Suppressor macrophage (primary cell): ENCODE measurements at places on chromosomes 13 and 19.
A peak's percentile ranks its signal among the peaks of the same experiment; 100 is the strongest.

DNA sequence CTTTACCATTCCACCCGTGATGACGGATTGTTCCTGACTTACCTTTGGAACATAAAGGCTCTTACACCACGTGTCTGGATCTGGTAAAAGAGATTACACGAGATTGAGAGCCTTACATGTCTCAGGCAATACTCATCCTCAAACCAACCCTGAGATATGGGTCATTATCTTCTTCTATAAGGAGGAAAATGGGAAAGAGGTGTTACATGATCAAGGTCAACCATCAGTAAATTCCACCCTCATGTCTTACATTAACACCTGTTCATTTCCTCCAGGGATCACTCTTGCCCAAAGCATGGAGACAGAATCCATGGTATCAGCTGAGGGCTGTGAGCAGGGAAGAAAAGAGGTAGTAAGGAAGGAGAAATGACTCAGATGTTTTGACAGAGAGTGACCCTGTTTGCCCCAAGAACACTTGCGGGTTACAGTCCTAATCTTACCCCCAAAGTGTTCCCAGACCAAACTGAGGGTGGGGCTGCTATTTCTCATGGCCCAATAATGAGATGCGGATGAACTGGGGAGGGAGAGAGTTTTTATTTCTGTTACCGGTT, 19.6 kb downstream of the LILRB4 start:
- DNase-seq, result peak; percentile 36

DNA sequence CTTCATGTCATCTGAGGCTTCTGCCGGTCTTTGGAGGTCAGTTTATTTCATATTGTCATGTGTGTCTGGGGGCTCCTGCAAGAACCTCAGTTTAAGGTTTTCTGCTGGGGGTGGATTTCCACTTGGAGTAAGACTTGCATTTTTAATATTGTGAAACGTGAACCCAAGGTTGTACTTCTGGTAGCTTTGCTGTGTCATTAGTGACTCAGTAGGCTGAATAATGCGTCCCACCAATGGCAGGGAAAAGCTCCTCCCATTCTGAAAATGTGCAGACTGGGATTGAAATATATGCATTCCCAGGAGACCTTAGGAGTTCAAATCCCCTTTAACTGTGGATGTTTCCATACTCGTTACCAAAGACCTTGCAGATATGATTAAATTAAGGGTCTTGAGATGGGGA, 46.2 kb downstream of the ING1 start:
- no peak for DNase-seq

DNA sequence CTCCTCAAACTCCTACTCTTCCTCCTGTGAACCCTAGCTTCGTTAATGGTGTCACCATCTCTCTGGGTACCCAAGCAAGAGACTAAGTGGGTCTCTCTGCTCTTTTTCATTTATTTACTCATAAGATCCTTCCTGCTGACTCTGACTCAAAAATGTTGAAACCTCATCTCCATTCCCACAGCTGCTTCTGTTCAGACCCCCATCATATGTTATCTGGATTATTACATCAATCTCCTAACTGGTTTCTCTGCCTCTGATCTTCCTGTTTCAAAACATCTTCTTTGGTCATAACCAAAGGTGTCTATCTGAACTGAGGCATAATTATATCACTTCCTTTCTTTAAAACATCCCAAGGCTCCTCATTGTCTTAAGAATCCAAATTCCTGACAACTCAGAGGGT, 2.0 kb upstream of the MEDAG start:
- no peak for DNase-seq

DNA sequence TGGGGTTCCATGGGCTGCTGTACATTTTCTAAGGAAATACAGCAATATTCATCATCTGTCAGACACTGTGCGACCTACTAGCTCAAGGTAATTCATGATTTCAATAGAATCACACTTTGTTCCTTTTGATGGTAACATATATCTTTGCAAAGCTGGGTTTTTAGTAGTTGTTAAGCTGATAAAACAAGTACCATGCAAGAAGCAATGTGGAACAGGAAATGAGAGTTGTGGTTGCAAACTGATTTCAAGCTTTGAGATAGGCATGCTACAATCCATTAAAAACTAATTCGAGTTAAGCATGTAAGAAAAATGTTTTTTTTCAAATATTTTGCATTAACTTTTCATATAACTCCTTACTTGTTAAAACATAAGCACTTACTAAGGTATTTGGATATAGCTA, 6.8 kb upstream of the MBNL2 start:
- no peak for DNase-seq

DNA sequence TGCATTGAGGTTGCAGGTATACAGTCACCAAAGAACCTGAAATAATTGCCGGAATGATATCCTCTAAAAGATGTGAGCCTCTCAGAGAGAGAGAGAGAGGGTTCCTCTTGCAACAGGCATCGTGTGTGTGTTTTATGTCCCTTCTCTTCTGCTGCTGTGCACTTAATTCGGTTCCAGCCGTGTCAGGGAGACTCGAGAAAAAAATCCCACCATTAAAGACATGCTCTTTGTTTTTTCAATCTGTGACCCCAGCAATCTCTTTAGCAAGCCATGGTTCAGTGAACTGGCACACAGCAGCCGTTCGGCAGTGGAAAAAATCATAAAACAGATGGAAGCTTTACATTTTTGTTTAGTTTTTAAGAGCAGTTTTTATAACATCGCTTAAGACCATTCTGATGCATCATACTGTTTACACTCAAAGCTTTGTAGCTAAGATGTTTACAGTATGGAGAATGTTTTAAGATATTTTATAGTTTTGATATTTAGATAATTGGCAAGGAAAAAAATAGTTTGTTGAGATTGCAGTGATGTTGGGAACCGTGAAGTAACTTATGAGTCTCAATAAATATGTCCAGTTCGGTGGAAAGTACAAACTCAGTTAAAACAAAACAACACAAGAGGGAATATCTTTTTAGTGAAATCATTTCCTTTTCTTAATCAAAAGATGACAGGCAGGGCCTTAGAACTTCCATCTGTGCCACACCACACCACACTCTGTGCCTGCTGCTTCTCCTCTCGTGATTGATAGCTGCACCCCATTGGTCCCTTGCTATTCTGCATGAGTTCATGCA, 31.2 kb upstream of the ZNF536 start:
- DNase-seq, result no peak

GRCh38 chr13:107124129-107124718, 556.3 kb upstream of the ARGLU1 start:
- DNase-seq, result no peak

GRCh38 chr19:40530091-40530901, 46.4 kb upstream of the SHKBP1 start:
- DNase-seq, result peak; percentile 19

- no peak for DNase-seq
Observed at GRCh38 chr13:112702986-112703379, 13.1 kb downstream of the ATP11A start.

DNA sequence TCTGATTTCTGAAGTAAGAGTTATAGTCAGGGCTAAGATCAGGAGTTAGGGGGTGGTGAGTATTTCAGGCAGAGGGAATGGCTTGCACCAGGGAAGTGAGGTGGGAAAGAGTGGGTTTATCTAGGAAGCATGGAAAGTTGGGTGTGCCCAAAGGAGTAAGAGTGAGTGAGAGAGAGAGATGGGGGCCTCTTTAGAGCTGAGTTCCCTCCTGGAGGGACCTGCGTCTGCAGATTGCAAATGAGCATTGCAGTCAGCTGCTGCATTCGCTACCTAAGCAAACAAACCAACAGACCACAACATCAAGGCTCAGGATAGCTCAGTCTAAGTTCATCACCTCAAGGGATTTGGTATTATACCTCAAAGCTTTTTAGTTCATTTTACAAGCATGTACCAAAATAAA, 405.8 kb downstream of the FGF9 start:
- no peak for DNase-seq

DNA sequence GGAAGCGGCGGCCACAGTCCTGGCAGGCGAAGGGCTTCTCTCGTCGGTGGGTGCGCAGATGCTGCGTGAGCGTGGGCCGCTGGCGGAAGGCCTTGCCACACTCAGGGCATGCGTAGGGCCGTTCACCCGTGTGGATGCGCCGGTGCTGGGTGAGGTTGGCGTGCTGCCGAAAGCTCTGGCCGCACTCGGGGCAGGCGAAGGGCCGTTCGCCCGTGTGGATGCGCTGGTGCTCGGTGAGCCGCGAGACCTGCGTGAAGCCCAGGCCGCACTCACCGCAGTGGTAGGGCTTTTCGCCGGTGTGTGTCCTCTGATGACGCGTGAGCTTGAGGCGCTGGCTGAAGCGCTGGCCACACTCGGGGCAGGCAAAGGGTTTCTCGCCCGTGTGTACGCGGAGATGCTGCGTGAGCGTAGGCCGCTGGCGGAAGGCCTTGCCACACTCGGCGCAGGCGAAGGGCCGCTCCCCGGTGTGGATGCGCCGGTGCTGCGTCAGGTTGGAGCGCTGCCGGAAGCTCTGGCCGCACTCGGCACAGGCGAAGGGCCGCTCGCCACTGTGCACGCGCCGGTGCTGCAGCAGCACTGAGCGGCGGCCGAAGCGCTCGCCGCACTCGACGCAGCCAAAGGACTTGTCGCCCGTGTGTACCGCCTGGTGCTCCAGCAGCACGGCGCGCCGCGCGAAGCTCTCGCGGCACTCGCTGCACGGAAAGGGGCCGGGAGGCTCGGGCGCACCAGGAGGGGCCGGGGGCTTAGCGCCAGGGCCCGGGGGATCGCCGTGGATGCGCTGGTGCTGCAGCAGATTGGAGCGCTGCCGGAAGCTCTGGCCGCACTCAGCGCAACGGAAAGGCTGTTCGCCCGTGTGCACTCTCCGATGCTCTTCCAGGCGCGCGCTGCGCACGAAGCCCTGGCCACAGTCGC, 4.0 kb upstream of the UBE2M start:
- peak; percentile 18 for DNase-seq

GRCh38 chr13:107066355-107066754, 498.4 kb upstream of the ARGLU1 start:
- no peak for DNase-seq

DNA sequence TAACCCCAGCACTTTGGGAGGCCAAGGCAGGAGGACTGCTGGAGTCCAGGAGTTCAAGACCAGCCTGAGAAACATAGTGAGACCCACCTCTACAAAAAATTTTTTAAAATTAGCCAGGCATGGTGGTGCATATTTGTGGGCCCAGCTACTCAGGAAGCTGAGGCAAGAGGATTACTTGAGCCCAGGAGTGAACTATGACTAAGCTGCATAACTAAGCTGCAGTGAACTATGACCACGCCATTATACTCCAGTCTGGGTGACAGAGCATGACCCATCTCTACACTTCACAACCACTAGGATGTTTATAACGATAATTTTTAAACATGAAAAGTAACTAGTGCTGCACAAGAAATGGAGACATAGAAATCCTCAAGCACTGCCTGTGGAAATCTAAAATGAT, 352.7 kb upstream of the SGCG start:
- DNase-seq, result no peak

DNA sequence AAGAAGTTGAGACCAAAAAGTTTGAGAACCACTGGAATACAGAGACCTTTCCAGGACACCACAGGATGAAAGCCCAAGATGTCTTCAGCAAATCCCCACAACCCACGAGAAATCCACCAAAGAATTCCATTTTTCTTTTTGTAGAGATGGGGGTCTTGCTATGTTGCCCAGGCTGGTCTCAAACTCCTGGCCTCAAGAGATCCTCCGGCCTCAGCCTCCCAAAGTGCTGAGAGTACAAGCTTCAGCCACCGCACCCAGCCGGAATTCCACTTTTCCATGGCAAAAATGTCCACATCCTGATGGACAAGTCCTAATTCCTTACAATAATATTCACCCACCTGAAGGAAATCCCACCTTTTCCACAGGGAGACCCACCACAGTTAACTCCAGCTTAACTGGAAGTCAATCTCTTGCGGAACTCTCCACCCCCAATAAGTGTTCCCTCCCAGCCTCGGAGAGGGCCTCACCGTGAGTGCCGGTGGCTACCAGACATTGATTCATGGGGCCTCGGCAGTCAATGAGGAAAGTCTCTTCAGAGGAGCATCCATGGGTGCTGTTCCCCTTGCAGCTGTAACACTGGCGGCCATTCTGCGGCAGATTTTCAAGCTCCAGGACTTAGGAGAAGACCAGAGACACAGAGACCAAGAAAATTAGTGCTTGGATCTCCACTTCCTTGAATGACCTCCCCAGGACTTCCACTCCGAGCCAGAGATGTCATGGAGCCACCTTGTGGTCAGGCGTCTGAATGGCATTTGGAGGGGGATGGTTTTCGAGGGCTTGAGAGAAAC, 12.3 kb upstream of the CADM4 start:
- peak; percentile 68 for DNase-seq

- no peak for DNase-seq
Observed at GRCh38 chr13:85567909-85568308, 231.3 kb downstream of the SLITRK6 start.

DNA sequence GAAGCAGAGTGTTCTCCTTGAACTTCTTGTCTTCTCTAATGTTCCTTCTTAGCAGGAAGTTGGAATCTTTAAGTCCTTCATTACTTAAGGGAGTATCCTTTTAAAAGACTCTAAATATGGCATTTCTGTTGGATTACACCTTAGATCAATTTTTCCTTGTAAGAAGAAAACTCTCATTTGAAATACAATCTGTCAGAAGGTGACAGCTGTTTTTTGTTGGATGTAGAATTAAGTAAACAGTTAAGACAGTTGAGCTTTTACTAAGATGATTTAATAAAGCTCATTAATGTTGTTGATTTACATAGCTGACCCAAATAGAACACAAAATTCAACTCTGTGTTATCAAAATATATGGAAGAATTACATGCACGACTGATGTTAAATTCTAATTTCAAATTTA, 16.7 kb upstream of the MBNL2 start:
- DNase-seq, result no peak

DNA sequence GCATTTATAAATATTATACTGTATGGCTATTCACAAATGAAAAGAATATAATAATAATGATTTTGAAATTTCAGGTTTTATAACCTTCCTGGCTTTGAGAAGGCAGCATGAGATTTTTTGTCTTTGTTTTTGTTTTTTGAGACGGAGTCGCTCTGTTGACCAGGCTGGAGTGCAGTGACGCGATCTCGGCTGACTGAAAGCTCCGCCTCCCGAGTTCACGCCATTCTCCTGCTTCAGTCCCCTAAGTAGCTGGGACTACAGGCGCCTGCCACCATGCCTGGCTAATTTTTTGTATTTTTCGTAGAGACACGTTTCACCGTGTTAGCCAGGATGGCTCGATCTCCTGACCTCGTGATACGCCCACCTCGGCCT, 64.1 kb downstream of the ZNF429 start:
- DNase-seq, result peak; percentile 40

GRCh38 chr13:46345866-46346265, 41.2 kb downstream of the RUBCNL start:
- DNase-seq, result no peak

GRCh38 chr13:32314271-32315237, 609 bp downstream of the ZAR1L start:
- DNase-seq, result peak; percentile 88
